ENCODE measurements at places on chromosomes 2 and 18.

GRCh38 chr18:5058768-5059695 lies 138.0 kb downstream of the AKAIN1 start:
- DNase-seq = no peak

DNA sequence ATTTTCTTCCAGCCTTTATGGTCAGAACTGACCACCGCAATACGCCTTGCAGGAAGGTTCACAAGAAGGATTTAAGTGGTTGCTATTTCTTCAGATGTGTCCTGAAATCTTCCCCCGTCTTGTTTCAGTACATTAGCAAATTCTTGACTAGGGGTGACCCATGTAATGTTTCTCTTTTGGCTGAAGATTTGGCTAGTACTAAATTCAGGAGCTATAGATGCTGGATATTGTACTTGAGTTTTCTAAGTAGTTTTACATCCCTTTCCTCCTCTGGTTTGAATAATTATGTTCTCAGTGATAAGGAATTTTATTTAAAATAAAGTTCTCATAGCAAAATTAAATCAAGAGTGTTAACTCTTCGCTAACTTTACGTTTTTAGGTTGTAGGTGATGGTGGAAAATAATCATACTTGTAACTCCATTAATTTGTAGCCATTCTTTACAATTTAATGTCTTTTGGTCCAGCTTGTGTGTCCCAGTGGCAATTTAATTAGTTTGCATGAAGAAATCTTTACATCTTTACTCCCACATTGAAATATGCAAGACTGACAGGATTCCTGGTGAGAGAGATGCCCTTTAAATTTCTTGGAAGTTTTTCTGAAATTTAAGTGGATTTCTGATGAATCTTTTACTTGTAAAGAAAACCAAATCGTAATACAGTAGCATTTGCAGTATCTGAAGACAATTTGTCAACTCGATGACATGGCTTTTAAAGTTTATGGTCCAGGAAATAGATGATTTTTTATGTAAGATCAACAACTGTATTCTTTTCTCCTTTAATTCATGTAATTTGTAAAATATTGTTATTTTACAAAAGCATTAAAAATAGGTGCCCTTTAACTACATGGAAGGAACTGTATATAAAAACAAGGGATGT lies 2.8 kb downstream of the PHLPP1 start:
- DNase-seq = no peak

DNA sequence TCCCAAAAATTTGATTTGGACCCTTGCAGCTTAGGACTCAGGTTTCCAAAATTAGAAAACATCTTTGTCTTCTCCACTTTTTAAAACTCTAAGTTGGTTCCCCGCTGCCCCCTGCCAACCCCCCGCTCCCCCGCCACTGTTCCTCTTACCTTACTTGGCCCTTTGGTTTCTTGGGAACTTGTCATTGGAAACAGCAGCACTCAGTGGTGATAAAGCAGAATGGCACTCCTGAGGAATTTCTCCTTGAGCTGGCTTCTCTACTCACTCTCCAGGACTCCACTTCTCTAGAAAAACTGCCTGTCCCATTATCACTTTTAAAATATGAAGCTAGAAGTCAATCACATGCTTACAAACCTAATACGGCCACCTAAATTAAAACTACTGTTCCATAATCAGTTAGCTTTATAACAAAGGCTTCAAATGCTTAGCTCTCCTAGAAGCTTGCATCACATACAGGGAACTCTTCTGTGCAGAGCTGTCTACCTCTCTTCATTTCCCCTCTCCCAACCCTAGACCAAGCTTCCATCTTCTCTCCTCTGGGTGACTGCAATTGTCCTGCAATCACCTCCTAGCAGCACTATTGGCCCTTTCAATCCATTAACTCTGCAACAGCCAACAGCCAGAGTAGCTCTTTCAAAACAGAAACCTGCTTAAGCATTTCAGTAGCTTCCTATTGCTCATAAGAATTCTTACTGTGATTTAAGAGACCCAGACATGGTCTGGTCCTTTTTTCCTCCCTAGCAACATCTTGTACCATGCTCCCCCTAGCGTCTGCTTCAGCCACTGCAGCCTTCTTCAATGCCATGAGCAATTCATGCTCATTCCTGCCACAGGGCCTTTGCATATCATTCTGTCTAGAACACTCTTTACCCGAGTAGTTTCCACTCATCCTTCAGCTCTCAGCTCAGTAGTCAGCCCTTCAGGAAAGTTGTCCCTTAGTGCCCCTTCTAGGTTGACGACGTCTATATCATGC lies 15.2 kb upstream of the PLEKHM3 start:
- DNase-seq = peak; percentile 87

DNA sequence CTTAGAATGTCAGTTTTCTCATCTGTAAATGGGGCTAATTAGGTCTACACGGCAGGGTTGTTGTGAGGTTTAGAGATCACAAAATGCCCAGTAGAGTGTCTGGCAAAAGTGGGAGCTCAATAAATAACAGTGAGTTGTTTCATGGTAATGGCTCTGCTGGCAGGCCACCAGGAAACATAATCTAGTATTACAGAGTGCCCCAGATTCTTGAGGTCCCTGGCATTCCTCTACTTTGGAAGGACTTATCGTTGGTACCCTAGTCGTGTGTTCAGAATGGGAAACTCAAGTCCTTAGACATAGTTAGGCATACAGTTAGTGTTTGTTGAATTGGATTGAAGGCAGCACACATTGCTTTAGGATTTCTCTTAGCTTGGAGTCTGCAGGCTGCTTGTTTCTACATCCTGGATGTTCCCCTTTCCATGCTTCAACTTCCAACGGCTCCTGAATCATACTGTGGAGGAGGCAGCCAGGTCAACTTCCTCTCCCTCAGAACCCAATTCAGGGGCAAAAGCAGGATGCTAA lies 161.5 kb upstream of the FOSL2 start:
- no peak for DNase-seq

GRCh38 chr2:119383410-119384140 lies 16.8 kb downstream of the DBI start:
- DNase-seq = peak; percentile 35

DNA sequence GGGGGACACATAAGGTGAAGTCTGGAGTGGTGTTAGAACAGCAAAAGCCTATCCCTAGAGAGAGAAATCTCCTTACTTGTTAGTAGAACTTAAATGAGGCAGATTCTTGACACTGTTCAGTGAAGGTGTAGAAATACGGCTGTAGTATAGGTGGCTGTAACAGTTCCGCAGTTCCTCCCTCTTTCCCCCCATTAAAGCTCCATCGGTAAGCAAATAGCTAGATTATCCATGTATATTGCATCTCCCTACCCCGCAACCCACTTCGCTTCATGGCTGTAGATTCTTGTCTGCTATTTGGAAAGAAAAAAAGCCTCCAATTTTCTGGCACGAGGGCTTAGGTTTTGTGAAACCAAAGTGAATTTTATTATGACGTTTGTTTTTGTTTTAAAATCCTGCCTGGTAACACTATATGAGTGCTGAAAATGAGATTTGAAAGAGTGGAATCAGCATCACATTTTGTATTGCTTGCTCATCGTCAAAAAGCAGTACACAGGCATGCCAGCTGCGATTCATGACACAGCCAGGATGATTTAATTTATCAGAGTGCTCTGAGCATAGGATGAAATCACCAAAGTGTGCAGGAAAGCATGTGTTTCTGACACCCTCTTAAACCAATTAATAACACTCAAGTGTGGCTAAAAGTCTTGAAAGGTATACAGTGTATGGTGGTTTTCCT lies 1.4 kb downstream of the FAM171B start:
- DNase-seq = no peak

DNA sequence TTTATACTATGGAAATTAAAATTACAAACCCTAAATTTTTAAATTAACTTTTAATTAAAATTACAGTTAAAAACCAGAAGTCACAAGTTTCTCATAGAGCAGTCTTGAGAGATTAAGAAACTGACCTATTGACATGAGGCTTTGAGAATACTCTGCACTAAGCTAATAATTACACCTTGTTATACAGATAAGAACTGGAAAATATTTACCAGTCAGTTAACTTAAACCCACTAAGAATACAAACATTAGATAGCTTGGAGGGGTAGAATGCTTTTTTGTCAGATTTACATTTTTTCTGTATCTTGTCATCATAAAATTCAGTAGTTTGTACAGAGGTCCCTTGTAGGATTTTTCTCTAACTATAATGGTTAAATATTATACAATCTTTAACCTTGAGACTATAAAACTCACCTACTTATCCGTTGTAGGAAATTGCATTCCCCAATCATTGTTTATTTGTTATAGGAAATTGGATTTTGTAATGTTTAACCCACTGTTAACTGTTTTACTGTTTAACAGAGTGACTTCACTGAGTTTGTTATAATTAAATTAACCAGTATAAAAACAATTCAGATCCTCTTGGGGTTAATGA lies 219.7 kb upstream of the PKDCC start:
- DNase-seq = no peak

GRCh38 chr2:174761837-174762236 lies 2.4 kb downstream of the CHRNA1 start:
- no peak for DNase-seq

- no peak for DNase-seq
Observed at GRCh38 chr2:8581234-8581561, 100.7 kb upstream of the ID2 start.
